Activated naive CD4-positive, alpha-beta T cell treated with anti-CD3 and anti-CD28 coated beads, Interleukin-2, amount 50 U/mL, for 72 hours (primary cell): ENCODE measurements at places on chromosomes 16 and 17. TPM values are rescaled to one million over a fixed set of nuclear protein-coding genes. Genes with fewer than 3 reads are reported as not detected.

- DNase-seq, result no peak
Measured at GRCh38 chr17:80724775-80725266, 180.2 kb downstream of the RPTOR start.

GRCh38 chr16:31472709-31473203 lies 804 bp downstream of the TGFB1I1 start:
- peak; percentile 63 for DNase-seq

DNA sequence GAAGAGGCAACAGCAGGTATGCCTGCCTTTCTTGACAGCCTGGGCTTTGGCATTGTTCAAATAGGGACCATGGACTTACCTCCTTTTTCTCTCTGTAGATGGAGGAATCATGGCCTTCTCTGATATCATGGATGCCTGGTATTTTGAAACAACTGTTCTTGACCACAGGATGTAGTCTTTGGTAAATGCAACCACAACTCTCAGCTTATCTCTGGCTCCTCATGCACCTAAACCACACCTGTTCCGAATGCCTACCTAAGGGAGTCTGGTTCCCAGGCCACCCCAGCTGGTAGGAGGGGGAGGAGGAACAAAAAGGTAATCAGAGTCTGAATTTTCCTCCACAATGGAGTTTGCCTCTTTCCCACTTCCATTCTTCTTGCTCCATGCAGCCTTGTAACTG lies 18.8 kb downstream of the CDK5RAP3 start:
- DNase-seq, result no peak

GRCh38 chr16:89705006-89705405 lies 3.5 kb upstream of the SPATA2L start:
- no peak for DNase-seq

DNA sequence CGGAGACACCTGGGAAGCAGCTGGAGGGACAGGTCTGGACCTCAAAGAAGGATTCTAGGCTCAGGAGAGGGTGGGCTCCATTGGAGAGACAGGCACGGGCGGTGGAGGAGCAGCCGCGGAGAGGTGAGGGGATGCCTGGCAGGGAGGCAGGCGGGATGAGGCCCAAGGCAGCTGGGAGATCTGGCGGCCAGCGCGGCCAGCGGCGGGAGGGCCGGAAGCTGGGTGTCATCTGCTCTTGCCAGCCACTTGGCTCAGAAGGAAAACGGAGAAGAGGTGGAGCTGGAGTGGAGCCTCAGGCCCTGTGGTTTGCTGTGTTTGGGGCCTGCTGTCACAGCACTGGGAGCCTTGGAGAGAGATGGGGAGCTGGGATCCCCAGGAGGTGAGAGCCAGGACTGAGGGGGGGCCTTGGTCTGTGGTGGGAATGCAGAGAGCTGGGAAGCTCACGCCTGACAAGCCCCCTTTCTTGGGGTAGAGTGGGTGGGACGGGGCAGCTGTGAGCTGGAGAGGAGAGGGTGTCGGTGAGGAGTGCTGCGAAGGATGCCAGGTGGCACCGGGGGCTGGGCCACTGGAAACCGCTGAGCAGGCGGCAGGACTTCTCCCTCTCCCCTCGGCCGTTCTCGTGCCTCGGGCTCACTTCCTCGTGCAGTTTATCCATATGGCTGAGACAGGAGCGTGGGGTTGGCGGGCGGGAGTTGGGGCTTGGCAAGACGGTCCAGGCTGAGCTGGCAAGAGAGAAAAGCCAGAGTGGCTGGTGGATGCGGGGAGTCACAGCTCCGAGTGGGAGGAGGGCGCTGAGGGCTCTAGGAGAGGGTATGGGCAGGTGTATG lies 8.0 kb downstream of the TBC1D24 start:
- DNase-seq, result no peak

DNA sequence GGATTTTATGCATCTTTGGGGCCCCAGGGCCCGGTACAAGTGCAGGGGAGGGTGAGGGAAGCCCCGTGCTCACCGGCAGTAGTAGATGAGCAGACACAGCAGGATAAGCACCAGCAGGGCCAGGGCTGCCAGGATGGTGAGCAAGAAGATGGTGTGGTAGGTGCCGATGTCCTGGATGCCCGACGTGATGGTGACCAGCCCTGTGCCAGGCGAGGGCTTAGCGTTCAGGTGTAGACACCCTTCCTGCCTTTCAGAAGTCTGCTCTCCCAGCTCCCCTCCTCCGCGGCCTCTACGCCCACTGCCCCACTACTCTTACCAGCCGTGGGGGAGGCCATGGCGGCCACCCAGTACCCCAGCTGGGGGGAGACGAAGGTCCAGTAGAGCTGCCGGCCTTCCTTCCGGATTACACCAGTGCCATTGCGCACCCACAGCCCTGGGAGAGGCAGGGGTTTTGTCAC lies 8.0 kb downstream of the FAM171A2 start:
- no peak for DNase-seq

DNA sequence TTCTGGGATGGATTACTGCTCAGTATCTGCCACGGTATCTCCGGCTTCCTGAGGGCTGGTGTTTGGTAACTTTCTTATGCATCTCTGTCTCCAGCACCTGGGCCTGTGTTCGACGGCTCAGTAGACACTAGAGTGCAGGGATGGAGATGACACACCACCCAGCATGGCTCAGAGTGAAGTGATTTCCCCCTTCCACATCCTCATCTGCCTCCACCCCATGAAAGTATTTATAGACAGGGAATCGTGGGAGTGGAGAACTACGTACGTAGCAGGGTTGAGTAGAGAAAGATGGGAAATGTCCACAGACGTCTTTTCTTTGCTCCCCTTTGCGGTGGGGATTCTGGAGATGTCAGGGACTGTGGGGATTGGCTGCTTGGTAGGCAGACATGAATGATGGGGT lies 11.8 kb upstream of the SLC25A19 start:
- DNase-seq, result no peak

GRCh38 chr17:32496395-32497073 lies 9.7 kb downstream of the CDK5R1 start:
- DNase-seq, result no peak

GRCh38 chr17:20203018-20203417 lies 193.9 kb downstream of the SPECC1 start:
- DNase-seq, result no peak

Gene KRTAP4-5
- not detected for total RNA-seq

Gene CACNG4
- not detected for total RNA-seq
